ENCODE measurements at places on chromosomes 13 and 19.

DNA sequence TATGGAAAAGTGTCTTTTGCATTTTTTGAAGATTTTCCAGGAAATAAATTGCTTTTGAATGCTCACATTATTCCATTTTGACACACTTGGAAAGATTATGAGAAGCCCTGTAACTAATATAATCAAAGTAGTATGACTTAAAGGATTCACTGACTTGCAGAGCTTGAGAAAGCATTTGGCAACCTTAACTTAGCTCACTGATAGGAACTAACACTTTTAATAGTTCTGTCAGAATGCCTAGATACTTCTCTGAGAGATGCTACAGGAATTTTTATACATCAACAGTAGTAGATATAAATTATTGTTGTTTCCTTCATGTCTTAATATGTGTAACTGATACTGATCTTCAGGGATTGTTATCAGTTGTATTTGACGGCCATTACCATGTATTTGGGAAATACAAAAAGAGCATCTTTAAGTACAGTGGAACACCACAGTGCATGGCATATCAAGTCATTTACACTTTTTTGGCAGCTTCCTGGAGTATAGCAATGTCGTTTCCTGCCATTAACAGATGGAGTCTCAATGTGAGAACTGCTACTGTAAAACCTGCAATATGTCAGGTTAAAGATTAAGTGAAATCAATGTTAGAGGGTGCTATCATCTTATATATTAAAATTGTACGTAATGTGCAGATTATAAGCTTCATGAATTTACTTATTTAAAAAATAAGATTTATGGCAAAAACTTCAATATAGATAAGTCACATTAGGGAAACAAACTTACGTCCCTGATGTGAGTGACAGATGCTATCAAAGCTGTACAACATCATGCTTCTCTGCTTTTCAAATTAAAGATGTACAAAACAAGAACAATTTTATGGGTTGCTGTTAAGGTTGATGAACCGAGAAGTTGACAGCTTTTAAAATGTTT, 1159.8 kb upstream of the MIR17HG start:
- DNase-seq, result no peak

DNA sequence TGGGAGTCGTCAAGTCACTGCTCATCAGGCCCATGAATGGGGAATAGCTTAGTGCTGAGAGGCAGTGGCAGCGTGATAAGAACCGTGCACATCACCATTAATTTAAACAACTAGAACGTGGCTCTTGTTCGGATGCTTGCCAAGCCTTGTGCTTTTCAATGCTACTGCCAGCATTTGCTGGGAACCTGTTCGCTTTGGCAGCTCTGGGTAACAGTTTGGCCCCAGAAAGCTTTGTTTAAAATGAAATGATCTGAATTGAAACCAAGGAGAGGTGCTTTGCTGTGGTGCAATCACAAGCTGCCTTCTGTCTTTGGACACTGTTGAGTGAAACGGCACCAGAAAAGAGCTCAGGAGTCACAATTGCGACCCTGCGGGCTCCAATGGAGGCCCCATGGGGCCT, 53.5 kb upstream of the OLFM4 start:
- DNase-seq, result no peak

DNA sequence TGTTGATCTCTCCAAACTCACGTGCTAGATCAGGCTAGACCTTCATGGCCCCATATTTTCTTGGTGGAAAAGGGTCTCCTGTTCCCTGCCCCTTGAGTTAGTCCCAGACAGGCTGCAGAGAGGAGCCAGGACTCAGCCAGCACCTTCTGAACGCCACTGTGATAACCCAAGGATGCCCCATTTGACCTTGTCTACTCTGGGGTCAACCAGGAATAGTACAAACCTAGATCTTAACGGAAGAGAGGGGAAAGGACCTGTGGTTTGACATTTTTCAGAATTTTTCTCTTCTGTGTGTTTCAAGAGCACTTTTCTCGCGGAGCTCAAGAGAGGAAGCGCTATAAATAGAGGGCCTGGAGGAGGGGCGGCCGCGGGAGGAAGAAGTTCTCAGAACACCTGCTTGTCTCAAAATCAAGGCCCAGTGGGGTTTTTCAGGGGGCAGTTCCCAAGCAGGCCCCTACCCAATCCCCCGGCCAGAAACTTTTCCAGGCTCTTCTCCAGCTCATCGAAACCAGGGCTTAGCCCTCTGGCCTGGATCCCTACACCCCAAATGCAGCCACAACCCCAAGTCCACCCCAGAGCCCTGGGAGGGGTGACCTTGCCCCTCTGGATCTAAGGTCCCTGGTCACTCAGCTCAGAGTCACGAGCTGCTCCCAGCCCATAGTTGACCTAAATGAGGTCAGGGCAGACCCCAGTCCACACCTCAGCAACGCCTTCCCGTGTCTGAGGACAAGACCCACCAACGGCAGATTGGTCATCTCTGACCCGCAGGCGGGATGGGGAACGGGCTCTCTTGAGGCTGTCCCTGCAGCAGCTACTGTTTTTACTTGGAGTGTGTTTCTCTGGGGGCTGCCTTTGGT, 75.6 kb upstream of the TM9SF2 start:
- DNase-seq, result no peak

DNA sequence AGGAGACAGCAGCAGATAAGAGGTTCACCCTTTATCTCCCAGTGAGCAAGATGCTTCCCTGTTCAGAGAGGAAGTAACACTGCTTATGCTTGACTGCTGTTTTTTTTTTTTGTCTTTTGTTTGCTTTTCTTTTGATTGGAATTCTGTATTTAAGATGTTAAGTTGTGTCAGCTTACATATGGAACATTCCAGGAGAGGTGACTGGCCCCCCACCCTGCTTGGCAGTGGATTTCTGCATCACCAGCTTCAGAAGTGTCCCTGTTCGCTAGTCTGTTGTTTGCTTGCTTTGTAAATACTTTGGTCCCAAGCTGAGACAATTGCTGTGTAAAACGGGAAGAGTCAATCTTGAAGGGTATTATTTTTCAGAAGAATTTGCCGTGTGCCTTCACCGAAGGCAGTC, 43.0 kb downstream of the IFT88 start:
- DNase-seq, result no peak

DNA sequence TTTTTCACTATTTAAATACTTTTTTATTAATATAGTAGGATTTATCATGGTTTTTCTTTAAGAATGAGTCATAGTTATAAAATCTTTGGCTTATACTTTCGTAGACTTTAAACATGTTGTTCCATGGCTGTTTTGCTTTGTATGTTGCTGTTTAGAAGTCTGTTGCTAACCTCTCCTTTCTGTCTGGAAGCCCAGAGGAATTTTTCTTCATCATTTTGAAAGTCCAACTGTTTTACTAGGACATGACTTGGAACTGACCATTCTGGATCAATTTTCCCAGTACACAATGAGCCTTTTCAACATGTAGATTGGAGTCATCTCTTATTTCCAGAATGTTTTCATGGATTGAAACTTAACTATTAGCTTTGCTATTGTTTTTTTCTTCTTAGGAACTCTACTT, 7.9 kb downstream of the CAB39L start:
- peak; percentile 31 for DNase-seq

- no peak for DNase-seq
Measured at GRCh38 chr19:36819130-36819630, 19.0 kb downstream of the ZNF790 start.

DNA sequence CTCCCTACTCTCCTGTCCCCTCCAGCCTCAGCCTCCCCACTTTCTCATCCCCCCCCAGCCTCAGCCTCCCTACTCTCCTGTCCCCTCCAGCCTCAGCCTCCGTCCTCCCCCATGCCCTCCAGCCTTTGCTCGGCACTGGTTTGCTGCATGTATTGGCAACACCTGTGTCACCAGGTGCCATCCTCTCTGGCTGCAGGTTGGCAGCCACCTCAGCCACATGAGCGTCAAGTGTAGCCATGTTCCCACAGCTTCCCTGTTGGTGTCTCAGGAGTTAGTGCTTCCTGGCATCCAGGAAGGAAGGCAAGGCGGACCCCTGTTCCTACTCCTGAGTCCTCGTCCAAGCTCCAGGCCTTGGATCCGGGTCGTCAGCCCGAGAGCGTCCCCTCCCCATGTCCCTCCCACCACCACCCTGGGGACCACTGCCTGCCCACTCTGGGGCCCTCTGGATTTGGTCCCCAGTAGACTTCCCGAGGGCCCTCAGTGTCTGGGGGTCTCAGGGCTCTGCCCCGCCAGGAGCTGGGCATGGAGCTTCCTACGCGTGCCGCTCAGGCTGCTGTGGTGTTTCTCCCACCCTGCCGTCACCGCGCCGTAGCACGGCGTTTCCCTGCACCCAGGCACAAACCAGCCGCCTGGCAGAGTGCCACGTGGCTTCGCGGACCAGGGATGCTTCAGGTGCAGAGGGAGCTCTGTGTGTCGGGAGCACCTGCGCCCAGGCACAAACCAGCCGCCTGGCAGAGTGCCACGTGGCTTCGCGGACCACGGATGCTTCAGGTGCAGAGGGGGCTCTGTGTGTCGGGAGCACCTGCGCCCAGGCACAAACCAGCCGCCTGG, 128.3 kb upstream of the MCF2L start:
- no peak for DNase-seq

GRCh38 chr13:112522578-112522977, 65.4 kb downstream of the TUBGCP3 start:
- no peak for DNase-seq

DNA sequence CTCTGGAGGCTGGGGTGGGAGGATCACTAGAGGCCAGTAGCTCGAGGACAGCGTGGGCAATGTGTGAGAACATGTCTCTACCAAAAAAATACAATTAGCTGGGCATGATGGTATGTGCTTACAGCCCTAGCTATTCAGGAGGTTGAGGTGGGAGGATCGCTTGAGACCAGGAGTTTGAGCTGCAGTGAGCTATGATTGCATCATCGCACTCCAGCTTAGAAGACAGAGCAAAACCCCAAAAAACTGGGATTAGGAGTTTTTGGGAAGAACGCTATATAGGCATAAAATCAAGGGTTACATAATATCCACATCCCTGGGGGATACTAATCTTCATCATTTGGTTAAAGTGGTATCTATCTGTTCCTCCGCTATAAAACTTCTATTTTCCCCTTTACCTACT, 155.5 kb downstream of the CACNA1A start:
- DNase-seq, result no peak

- DNase-seq, result peak; percentile 26
Measured at GRCh38 chr13:97921176-97921816, 32.2 kb upstream of the IPO5 start.

- no peak for DNase-seq
Measured at GRCh38 chr19:2454199-2454961, 2.4 kb downstream of the LMNB2 start.

GRCh38 chr13:43698009-43698408, 88.8 kb downstream of the ENOX1 start:
- no peak for DNase-seq

DNA sequence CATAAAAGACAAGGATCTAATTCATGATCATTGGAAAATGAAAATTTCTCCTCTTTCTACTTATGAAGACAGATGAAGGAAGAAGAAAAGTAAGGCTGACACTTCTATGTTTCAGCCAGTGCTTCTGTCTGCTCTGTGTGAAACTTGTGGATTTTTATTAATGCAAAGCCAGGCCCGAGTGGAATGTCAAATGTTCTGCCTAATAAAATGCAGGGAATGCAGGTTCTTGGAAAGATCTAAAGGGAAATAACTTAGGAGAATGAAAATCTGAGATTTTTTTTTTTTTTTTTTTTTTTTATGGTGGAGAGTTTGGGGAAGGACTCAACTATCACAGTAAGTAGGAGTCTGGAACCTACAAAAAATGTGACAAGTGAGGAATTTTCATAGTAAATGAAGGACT, 1732.3 kb upstream of the SLC10A2 start:
- no peak for DNase-seq

DNA sequence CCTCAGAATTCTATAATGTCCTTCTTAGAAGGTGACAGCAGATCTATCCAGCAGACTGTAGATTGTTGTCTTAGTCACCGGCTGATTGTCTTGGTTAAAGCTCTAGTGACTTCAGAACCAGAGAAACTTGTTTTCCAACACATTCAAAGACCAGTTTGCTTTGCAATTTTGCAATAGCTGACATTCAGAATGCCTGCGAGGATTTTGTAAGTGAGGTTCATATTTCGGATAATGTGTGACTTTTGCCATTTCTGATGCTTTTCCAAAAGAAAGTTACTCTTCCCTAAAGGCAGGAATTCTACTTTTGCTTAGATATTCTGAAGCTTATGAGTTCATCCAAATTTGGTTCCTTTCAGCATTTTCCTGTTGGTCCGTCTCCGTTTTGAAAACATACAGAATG, 13.2 kb downstream of the SPINT2 start:
- DNase-seq, result no peak

GRCh38 chr19:39696387-39696786, 7.9 kb upstream of the LGALS14 start:
- DNase-seq, result no peak

- DNase-seq, result no peak
Measured at GRCh38 chr13:72952529-72953141, 106.2 kb upstream of the KLF5 start.

- no peak for DNase-seq
Measured at GRCh38 chr13:37914781-37915391, 45.3 kb upstream of the TRPC4 start.

GRCh38 chr19:49339301-49340068, 4.3 kb downstream of the CD37 start:
- DNase-seq, result peak; percentile 75

GRCh38 chr13:51155776-51156515, 44.9 kb upstream of the C13orf42 start:
- DNase-seq, result no peak

- no peak for DNase-seq
Measured at GRCh38 chr13:109919715-109920375, 133.5 kb upstream of the IRS2 start.

DNA sequence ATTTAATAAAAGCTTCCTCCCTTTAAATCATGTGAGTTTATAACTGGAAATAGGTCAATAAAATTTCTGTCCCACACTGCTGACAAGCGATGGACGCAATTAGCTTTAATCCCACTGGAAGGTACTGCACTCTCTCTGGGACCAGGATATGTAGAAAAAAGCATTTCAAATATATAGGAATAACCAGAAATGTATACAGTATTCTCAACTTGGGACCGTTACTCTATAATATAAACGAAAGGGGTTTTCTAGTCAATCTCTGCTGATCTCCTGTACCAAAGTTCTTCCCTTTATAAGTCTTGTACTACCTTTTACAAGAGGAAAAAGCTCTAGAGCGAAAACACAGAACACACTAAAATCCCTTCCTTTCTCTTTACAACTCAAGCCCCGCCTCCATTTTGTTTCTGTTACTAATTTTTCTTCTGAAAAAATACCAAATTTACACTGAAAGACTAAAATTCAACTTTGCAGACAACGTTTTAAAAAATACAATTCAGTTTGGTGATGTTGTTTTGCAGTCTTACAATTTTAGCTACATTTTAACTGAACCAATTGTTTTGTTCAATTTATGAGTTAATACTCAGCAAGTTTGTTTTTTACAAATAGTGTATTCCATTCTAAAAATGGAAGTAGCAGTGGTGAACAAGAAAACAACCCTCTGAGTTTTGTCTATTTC, 1.7 kb upstream of the USPL1 start:
- DNase-seq, result peak; percentile 31

Measured in fibroblast of the conjunctiva (primary cell).